Chondrocyte (in vitro differentiated cells): ENCODE measurements at places on chromosomes 16 and 17. TPM values are rescaled to one million over a fixed set of nuclear protein-coding genes. Genes with fewer than 3 reads are reported as not detected.

KRT27 gene
- not detected in 3 replicates for total RNA-seq

DNA sequence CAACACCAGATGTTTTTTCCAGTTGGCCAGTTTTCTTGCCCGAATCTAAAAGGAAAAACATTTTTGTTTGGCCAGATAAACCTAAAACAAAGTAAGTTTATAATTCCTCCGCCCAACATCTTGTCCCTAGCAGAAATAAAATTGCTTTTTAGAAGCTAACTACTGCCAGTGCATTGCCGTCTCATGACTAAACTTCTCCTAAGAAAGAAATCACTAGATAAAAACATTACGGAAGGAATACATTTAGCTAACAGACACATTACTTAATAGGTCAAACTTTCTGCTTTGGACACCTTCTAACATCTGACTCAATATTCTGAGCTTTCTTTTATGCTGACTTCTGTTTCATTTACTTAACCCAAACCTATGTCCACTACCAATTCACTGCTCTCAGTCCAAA is 36.2 kb downstream of the FBXL20 start:
- no peak for DNase-seq
- H3K4me1 ChIP-seq: peaks cover 24% of the 10 kb centered on the region
- peak overlapping the region; percentile 52 for H3K27ac ChIP-seq
- H3K4me3 ChIP-seq: no peak overlapping the region
- no peaks in the 10 kb centered on the region for H3K36me3 ChIP-seq
- no peaks in the 10 kb centered on the region for H3K27me3 ChIP-seq

NPIPB13 gene
- total RNA-seq: 5.6 to 9.9 TPM (median 9.8 TPM) in 3 replicates

GRCh38 chr17:57343717-57344116 is 87.4 kb downstream of the MSI2 start:
- no peaks in the 10 kb centered on the region for H3K27me3 ChIP-seq
- no peak overlapping the region for H3K27ac ChIP-seq
- no peak overlapping the region for H3K4me3 ChIP-seq
- DNase-seq: no peak

DNA sequence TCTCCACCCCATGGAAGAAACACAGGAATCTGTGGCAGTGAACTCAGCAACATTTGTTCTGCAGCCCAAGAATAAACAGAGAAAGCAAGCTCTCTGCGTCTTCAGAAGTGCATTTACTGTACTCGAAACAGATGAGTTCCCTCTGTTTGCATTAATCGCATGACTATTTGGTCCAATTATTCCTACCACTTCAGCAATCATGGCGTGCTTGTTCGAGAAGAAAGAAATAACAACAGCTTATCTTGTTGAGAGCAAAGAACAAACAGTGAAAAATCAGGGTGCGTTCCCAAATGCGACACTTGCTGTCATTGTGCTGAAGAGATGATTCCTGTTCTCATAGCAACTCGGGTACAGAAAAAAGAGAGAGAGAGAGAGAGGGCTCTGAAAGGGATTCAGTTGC is 445.3 kb upstream of the MAF start:
- no peak overlapping the region for H3K27ac ChIP-seq
- peaks cover 12% of the 10 kb centered on the region for H3K27me3 ChIP-seq
- H3K4me3 ChIP-seq: no peak overlapping the region
- H3K36me3 ChIP-seq: no peaks in the 10 kb centered on the region
- DNase-seq: no peak

DNA sequence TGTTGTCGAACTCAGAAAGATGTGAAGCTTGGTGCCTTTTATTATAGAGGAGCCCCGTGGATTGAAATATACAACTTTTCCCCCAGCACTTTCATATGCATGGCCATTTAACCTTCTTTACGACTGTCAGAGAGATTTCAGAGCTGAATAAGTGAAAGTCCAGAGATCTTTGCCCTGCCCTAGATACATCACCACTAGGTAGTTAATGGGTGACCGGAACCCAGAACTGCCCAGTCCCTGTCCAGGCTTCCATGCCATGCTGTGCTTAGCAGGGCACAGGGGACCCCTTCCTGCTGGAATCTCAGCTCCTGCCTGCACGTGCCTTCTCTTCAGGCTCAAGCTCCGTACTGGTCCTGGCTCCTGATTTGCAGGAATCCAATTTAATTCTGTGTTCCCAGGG is 32.2 kb downstream of the SRL start:
- no peaks in the 10 kb centered on the region for H3K27me3 ChIP-seq
- H3K36me3 ChIP-seq: no peaks in the 10 kb centered on the region
- H3K4me3 ChIP-seq: no peak overlapping the region
